ENCODE measurements at places on chromosomes 4 and X.

DNA sequence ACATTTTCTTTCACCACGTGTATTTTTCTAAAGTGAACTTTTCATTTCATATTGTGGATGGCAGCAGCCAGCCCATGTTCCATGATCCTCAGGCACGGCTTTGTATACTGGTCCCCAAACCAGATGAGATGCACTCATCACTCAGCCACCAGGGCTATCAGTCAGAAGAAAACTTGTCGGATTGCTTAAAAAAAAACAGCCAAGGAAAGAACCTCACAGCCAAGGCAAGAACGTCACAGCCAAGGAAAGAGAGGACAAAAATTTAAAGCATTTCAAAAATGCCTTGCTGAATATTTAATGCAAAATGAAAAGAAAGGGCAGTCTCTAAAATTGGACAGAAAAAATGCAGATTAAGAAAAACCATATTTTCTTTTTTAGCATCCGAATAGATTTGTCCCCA, 333.3 kb downstream of the PDGFC start:
- peak; percentile 84 for DNase-seq

- DNase-seq, result peak; percentile 56
Observed at GRCh38 chr4:132001542-132001941, 1147.6 kb upstream of the PCDH10 start.

DNA sequence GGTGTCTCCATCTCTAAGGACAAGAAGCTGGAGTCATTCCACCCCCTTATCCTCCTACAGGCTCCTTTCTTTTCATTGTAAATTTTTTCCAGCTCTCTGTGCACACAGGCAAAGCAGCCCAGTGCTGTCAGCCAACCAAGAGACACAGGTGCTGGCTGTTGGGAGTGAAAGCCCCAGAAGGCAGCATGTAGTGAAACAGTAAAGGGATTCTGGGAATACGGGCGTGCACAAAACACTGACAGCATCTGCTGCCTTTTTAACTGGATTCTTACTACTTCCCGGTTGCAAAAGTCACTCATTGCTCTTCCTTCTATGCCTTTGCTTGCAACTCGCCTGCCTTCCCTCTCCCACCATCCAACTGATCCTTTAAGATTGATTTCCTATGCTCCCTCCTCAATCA, 208.6 kb upstream of the PRPS2 start:
- no peak for DNase-seq

- DNase-seq, result no peak
Observed at GRCh38 chr4:158728236-158728635, 5.0 kb upstream of the PPID start.

DNA sequence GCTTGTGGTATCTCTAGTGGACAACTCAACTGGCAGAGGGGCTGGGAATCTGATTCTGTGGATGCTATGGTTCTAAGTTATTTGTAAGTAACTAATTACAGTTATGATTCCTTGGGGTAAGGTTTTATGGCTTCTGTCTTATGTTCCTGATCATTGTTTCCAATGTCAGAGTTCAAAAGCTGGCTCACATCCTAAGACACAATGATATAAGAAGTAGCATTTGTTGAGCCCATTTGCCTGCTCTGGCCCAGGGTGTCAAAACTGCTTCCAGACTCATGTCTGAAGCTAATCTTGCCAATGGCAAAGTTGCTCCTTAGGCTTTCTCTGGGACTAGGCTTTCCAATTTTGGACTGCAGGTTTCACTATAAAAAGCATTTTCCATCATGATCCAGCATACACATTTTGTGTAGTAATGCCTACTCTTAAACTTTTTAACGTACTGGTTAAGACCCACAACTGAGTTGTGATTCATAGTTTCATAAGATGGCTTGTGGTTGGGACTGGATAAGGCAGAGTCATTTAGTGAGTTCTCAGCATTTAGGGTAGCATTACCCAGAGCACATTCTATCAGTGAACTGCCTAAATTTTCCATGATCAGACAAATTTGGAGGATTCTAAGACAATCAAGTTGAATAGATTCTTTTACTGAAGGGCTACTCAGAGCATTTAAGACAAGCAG, 50.0 kb downstream of the CCNI start:
- peak; percentile 34 for DNase-seq

DNA sequence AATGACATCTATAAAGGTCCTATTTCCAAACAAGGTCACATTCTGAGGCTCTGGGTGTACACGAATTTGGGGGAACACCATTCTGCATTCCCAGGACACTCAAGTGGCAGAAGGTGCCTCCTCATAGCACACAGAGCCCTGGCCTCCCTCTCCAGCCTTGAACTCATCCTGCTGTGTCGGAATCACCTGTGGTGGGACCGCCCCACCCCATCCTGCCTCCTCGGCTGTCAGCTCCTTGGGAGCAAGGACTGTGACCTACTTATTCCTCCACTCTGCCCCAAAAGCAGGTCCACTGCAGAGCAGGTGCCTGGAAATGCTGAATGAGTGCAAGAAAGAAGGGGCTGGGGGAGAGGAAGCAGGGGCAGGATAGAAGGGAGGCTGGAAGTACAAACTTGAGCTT, 33.5 kb downstream of the HTRA3 start:
- no peak for DNase-seq

GRCh38 chr4:54614149-54614548, 43.6 kb upstream of the KIT start:
- peak; percentile 23 for DNase-seq

GRCh38 chr4:104866809-104867208, 279.9 kb upstream of the TET2 start:
- DNase-seq, result no peak

DNA sequence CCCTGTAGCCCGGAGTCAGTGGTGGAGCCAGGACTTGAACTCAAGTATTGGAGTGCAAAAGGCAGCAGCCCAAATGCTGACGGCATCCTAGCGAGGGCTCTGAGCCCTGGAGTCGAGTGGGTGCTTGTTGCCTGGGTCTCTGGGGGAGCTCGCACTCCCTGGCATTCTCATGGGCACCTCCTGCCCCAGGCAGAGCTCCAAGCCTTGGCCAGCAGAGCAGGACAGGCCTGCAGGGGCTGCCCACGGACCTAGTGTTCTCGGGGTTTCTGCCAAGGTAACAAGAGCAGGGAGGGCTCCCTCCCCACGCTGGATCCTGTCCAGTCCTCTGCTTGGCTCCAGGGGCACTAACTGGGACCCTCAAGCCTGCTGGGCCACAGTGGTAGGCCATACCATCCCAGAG, 17.6 kb upstream of the WFS1 start:
- no peak for DNase-seq

Data from fibroblast of skin of back (primary cell).